ENCODE measurements at places on chromosomes 11 and 22.

- no peak for DNase-seq
Measured at GRCh38 chr11:113387605-113388211, at the start of gene ANKK1. Gene ANKK1 (plus strand): TSS chr11:113387779. CDS start chr11:113387885, 106 bp downstream.

GRCh38 chr22:49725516-49725915 lies 102.2 kb downstream of the BRD1 start:
- no peak for DNase-seq

DNA sequence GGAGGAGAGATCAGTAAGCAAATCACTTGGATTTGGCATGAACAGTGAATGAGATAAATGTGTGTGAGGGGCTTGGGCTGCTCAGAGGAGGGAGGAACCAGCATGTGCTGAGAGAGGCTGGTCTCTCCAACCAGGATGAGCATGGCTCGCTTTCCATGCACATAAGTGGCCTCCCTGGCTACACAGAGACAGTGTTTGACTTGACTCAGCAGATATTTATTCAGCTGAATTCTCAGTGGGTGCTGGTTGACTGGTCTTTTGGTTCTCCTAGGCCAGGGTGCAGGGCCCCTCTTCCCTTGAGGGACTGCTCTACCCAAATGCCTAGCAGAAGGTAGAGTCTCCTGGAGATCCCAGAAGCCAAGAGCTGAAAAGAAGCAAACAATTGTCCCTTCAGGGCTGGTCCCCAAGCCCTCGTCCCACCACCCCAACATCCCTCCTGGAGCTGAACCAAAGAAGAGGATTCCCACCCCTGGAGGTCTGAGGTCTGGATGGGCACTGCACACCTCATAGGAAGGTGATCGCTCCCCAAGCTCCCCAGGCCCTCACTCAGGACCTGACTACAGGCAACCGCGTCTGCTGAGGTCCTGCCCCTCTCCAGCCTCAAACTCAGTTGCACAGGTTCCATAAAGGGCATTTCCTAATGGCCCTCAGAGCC lies 3.3 kb upstream of the TRIM29 start:
- no peak for DNase-seq

GRCh38 chr11:61103851-61104423 lies 1.6 kb downstream of the CD5 start:
- no peak for DNase-seq

DNA sequence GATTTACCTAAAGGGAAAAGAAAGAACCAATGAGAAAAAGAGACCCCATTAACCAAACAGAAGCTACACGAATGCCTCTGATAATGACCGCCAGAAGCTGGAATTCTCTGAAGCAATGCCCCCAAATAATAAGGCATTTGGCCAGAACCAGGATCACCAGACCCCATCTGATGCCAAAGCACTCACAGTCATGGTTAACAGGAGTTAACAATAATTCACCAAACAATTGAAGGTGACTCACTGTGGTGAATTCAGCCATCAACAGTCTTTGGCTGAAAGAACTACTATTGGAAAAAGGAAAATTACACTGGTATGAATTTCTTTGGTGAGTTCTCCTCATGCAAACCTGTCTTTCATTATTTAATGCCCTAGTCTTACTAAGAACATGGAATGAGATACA lies 21.9 kb upstream of the NFRKB start:
- no peak for DNase-seq

DNA sequence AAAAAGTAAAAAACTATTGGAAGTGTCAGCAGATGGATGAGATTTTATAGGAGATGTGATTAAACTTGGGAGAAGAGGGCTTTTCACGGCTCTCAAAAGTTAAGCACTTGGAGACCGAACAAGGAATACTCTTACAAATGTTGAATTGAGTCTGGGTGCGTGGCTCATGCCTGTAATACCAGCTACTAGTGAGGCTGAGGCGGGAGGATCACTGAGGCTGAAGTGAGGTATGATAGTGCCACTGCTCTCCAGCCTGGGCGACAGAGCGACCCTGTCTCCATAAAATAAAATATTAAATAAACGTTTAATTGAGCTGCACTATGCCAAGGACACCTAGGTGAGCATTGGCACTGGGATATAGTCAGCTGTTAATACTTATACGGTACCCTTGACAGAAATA lies 1.9 kb downstream of the CEP57 start:
- DNase-seq = no peak

DNA sequence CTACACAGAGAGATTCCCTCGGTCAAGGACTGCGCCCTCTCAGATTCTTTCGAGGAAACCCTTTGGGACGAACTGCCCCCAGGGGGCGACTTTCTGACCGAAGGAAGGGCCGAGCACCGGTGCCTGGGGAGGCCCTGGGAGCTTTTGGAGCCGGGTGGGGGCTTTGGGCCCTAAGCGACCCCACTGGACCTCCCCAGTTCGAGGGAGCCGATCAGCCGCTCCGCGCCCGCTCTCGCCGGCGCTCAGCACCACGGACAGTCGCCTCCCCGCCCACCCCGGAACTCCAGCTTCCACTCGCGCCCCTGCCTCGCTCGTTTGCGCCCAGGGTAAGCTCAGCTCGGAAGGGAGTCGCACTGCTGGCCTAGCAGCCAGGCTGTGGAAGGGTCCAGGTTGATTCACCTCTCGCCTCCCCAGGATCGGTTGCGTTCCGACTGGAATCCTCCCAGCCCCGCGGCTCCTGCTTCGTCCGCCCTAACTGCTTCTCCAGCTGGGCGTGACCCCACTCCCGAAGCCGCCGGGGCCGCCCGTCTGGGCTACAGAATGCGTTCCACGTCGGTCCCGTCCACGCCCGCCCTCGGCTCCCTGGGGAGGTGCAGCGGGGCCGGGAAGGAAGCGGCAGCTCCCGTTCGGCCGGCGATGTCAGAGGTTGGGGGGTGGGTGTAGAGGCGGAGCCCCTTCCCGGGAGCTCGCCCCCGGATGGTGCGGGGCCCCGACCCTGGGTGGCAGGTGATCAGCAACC lies 428 bp downstream of the SCN3B start:
- DNase-seq = peak; percentile 33

GRCh38 chr11:124839128-124839971 lies 25.9 kb upstream of the ROBO3 start:
- DNase-seq = peak; percentile 26

DNA sequence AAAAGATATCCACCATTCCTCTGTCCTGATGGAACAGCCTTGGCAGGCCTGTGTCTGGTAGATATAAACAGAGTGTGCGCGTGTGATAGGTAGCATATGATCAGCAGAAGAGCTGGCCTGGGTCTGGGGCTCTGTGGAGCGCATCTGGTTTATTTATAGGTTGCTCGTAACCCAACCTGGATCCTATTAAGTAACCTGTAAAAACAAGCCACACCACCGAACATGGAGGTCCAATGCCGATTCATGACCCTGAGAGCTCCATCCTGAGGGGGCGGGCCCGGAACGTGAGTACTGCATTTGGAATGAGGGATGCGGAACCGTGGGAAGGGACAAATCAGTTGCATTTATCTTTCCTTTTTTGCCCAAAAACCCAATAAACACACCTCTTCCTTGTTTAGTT lies 31.9 kb upstream of the APOL5 start:
- DNase-seq = no peak

DNA sequence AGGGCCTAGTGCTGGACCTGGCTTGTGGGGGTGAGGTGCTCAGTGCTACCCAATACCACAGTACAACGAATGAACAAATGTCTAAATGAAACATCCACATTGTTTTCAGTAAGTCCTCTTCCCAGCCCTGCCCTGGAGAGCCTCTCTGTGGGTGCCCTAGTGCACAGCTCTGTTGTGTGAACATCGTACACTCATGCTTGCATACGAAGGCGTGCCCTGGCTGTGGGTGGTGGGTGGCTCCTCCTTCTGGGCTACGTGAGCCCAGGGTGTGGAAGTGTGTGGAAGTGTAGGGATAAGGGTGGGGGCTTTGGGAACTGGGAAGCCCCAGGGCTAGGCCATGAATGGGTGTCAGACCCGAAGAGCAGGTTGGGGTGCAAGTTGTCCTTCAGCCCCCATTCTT lies 592 bp upstream of the NLRX1 start:
- DNase-seq = no peak

DNA sequence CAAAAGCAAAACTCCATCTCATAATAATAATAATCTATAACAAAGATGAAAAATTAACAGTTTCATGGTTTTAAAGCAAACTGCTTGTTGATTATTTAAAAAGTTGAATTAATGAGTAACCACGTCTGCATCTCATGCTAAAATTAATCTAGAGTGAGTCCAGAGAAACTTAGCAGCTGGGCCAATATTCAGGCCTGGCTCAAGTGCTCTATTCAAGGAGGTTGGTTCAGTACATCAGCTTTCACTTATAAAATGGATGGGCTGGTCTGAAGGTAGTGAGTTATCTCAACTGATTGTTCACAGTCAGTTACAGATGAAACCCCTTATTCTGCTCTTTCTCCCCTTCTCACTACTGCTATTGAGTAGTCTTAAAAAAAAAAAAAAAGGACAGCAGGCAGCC lies 23.1 kb downstream of the VSTM5 start:
- DNase-seq = no peak

DNA sequence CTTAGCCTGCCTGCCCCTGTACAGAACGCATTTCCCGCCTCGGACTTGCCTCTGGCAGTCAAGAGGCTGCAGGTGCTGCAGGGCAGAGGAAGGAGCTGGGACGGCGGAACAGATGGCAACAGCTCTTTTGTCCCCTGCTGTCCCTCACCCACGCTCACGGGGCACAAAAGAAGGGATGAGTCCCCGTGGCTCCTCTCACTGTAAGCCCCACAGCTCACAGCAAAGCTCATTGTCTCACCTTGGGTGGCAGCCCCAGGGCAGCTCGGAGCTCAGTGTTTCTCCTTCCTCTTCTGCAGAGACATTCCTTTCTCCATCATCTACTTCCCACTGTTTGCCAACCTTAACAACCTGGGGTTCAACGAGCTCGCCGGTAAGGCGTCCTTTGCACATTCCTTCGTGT lies 24.3 kb downstream of the SLC25A18 start:
- no peak for DNase-seq

GRCh38 chr11:3195251-3196160 lies 23.1 kb downstream of the MRGPRG start:
- DNase-seq = no peak

DNA sequence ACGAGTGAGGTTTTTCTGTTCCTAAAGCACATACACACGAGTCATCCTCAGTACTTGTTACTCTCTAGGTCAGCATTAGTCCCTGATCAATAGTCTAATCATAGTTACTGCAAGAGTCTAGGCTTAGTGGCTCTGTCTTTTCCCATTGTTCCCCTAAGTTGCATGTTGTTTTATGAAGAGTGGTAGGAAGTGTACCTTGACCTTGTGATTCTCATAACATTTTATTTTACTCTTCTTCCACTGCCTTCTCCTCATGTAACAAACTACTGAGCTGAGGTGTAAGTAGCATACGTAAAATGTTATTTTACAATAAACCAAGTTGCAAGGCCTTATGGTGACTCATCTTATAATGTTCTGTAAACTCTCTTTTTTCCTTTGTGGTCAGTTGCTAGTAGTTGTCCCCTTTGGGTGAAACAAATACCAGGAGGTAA lies 15.0 kb downstream of the METTL15 start:
- no peak for DNase-seq

- DNase-seq = no peak
Measured at GRCh38 chr11:46898396-46899095, 19.8 kb downstream of the LRP4 start.

DNA sequence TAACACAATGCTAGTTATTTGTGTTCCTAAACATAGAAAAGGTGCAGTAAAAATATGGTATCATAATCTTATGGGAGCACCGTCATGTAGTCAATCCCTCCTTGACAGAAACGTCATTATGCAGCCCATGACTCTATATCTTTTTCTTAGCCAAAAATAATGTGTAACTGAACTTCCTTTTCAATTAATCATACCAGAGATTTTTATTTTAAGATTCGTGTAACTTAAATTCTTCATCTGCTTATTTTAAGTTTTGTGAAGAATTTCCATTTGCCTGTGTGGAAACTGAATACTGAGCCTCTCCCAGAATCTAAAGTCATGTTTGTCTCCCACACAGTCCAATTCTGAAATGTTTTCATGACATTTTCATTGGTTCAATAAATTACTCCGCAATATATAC lies 699.1 kb downstream of the KCNA4 start:
- DNase-seq = no peak

DNA sequence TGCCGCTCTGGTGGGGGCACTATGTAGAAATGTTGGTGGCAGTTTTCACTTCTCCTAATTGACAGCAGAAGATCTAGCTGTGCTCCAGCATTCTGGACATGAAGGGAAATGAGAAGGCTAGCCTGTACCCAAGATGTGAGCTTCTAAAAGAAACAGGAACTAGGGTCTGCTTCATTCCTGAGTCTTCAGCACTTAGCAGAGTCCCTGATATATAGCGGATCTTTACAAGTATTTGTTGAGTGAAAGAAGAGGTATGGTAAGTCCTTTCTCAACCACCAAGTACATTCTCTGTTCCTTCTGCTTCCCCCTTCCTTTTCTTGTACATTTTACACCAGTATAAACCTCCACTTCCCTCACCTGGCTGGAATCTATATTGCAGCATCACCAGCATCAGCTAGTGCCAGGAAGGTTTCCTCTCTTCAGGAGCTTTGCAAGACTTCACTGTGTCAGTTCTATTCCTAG lies 408.3 kb upstream of the CADM1 start:
- peak; percentile 48 for DNase-seq

DNA sequence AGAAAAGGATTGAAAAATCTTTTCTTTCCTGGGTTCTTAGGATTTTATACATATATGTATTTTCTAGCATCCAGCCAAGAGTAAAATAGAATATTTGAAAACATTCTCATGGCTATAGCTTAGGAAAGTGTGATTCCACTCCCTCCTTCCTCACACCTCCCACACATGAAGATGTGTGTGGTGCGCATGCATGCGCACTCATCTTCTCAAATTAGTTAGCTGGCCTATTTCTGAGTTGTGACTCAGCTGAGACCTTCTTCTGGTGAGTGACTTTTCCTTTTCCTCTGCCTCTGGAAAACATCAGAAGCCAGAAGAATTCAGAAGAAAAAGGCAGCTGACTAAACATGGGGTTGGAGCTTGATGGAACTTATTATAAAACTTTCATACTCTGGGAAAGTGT lies 149.8 kb downstream of the OR4C45 start:
- no peak for DNase-seq

DNA sequence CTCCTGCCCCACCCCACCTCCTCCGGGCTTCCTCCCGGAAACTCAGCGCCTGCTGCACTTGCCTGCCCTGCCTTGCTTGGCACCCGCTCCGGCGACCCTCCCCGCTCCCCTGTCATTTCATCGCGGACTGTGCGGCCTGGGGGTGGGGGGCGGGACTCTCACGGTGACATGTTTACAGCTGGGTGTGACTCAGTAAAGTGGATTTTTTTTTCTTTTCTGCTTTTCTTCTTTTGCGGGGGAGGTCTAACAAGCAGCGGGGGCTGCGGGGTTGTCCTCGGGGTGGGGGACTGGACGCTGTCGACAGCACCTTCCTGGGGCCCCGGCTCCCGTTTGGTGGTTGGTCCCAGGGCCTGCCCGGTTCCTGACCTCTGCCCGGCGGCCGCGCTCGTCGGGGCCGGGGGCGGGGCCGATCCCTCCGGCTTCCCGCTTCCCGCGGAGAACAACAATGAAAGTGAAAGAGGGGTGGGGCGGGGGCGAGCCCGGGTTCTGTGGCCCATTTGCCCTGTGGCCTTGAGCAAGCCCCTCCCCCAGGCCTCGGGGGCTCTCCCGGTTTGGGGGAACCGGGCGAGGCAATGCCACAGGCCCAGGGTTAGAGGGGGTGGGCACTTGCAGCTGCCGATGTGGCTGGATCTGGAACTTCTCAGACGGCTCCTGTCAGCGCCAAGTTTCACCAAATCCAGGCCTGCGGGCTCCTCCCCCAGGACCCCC lies 975 bp upstream of the MDK start:
- no peak for DNase-seq

Measured in COR-L47 (cell line).